MV-4-11 (cell line): ENCODE measurements at places on chromosomes 13 and 19.

DNA sequence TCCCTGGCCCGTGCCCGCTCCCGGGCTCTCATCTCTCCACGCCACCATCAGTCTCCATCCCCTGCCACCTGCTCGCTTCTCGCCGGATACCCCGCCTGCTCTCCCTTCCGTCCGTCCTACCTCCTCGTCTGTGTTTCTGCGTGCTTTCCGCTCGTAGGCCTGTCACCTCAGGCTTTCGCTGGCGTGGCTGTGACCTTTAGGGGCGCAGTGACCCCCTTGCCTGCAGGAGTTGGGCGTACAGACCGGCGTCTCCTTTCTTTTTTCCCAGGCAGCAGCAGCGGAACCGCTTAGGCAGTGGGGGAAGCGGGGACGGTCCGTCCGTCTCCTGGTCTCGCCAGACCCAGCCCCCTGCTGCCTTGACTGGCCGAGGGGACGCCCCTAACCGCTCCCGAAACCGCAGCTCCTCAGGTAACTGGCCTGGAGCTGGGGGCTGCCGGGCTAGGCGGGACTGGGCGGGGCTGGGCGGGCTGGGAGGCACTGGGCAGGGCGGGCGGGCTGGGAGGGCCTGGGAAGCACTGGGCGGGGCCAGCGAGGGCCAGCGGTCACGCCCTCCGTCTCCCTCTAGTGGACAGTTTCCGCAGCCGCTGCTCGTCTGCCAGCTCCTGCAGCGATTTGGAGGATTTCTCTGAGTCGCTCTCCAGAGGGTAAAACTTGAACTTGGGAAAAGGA is 6.3 kb downstream of the PGLYRP1 start:
- peak; percentile 65 for DNase-seq

GRCh38 chr13:34214686-34215085 is 396.7 kb downstream of the RFC3 start:
- DNase-seq, result no peak

- DNase-seq, result peak; percentile 52
These were observed 583 bp downstream of the TECR start for GRCh38 chr19:14530005-14530348.

DNA sequence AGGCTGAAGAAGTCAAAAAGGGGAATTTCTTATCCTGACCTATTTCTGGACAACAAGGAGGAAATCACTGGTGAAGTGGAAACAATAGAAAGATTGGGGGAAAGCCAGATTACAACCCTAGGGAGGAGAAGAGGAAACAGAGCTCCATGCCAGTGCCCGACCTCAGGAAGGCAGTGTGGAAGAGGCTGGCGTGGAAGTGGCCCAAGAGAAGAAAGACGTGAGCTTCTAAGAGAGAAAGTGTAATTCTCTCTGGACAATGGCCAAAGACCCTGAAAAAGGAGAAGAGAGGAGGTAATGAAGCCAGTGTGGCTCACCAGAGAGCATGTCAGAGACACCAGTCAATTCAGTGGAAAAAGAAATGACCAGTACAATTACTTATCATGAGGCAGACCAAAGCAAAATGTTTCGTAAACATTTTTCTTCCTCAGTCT is 52.6 kb upstream of the URAD start:
- DNase-seq, result peak; percentile 73

- no peak for DNase-seq
These were observed 41.4 kb downstream of the NLRP12 start for GRCh38 chr19:53782698-53783097.

- DNase-seq, result peak; percentile 90
These were observed 95.9 kb downstream of the AKAP11 start for GRCh38 chr13:42367831-42368230.
